HS-5 (cell line): ENCODE measurements at places on chromosomes 3 and 15.

DNA sequence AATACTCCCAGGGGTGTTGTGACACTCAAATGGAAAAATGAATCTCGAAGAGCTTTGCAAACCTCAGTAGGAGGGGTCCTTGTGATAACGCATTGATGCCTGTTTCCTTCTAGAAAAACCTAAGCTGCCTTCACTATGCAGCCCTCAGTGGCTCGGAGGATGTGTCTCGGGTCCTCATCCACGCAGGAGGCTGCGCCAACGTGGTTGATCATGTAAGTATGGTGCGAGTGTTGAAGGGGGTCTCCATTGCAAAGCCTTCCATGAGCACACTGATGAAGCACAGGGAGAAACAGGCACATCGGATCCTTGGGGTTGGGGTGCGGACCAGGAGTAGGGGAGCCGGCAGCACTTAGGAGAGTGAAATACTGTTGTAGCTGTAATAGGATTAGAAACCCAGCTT, 22.3 kb downstream of the ANKDD1A start:
- no peak for DNase-seq

- no peak for DNase-seq
These were observed 14.2 kb upstream of the HOMER2 start for GRCh38 chr15:82966671-82967071.

GRCh38 chr3:85483986-85484385, 525.2 kb downstream of the CADM2 start:
- DNase-seq: no peak

- DNase-seq: no peak
These were observed 9.6 kb downstream of the CLPX start for GRCh38 chr15:65175511-65175910.

DNA sequence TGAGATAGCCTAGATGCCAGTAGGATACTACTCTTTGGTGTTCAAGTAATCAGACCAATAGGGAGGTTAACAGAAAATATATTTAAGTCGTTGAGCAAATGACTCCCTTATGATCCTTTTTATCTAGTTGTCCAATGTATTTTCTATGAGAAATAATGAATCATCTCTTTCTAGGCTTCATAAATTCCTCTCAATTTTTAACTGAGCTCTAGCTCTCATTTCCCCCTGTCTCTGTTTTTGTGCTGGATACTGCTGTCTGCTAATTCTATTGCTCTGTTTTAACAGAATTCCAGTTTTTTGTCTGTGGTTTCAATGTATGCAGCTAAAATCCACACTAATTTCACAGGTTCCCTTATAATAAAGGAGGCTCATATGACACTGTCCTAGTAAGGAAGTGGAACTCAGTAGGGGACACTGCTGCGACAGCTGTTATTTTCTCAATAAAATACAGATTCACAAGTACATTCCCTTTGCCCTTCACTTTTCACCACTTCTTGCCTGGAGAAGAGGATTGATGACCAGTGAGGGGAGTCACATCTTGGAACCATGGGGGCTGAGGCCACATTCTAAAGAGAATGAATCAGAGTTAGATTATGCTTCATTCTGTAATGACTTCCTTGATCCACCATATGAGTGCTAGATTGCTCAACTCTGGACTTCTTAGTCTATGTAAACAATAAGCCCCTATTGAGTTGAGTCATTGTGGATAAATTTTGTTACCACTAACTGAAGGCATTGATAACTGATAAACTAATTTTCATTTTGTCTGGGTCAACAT, 558.7 kb upstream of the KCNMB2 start:
- DNase-seq: peak; percentile 91
